ENCODE measurements at places on chromosomes 3 and 15.

DNA sequence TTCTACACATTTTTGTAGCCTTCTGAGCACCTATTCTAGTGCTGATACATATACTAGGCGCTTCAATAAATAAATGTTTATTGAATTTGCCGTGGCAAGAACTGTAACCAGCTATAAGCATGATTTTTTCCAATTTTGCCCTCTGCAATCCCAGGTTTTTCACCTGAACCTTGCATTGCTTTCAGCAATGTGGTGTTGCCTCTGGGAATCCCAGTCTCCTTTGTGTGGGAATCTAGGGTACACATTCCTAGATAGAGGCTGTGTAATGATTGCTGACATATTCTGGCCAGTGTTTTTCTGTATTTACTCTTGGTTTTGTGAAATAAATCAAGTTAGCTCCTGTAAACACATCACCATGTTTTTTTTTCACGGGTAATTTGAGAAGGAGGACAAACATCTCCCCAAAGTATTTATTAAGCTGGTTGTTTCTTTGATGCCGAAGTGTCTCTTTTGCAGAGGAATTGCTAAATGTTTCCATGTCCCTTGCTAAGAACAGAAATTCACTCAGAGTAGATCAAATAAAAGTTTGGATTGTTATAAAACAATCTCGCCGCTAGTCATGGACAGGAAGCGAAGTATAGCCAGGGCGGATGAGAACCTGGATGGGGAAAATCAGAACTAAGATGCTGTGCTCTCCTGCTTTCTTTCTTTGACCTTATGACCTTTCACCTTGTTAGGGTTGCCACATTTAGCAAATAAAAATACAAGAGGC, 1.2 kb downstream of the CFAP91 start:
- peak; percentile 36 for DNase-seq

GRCh38 chr15:60859996-60860494, 369.1 kb downstream of the RORA start:
- no peak for DNase-seq

DNA sequence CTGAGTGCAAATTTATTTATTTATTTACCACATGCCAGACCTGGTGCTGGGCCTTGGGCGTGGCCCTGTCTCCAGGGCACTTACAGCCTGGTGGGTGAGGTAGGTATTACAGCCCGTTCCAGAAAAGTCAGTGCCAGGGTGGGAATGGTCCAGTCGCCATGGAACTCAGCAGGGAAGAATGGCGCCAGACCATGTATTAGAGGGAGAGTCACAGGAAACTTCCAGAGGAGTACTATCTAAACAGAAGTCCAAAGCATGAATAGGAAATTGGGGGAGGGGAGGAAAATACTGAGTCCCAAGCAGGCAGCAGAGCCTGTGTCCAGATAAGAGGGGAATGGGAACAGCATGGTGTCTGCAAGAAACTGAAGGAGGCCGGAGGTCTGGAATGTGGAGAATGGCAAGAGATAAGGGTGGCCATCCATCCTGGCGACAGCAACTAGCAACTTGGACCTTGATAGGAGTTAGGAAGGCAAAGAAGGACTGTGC, 27.0 kb downstream of the SH3BP5 start:
- no peak for DNase-seq

DNA sequence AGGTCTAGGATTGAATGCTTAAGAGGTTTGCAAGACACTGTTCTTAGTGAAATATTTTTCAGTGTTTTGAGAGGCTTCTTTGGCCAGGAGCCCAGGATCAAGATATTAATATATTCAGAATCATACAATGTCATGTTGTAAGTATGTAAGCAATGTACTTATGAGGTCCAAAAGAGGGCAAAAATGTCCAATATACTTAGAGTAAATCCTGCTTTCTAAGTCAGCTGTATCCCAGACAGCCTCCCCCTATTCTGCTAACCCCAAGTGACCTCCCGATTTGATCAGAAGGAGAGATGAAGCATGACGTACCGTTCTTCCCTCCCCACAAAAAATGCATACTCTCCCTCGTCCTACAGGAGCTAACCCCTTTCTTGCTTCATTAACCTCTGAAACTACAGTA, 70.9 kb downstream of the CHAC1 start:
- DNase-seq, result no peak

DNA sequence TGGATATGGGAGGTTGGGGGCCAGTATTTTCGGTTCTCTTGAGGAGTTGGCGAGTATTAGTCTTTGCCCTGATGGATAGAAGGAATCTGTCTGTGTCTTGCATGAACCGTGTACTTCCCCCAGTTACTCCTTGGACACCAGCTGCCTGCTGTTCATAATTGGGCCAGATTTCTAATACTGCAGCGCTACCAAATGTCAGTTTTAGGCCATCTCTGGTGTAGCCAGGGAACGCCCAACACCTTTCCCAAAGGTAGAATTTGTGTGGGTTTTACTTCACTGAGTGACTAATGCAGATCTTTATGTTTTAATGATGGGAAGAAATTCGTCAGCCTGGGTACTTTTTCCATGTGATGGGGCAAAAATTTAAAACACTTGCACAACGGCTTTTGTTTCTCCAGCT, 18.4 kb downstream of the FLNB start:
- DNase-seq, result no peak

- DNase-seq, result no peak
Measured at GRCh38 chr15:62141643-62142588, 23.2 kb downstream of the C2CD4B start.

Data from retina (tissue), 1 donor.